Left renal cortex interstitium (tissue), 4 donors: ENCODE measurements at places on chromosomes 7 and 10. TPM values are rescaled to one million over a fixed set of nuclear protein-coding genes. Genes with fewer than 3 reads are reported as not detected.

DNA sequence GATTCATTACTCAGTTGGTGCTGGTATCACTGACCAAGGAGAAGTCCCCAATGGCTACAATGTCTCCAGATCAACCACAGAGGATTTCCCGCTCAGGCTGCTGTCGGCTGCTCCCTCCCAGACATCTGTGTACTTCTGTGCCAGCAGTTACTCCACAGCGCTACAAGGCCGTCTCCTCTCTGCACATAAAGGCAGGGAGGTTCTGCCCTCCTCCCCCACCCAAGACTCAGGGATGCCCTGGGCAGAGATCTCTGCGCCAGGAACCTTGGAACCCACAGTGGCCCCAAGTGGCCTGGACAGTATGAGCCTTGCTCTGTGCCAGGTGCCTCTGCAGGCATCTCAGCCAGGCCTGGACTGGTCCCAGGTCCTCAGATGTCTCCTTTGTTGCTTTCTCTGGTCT lies 193.4 kb upstream of the PRSS58 start:
- DNase-seq: no peak

IRF5 gene
- polyA plus RNA-seq: 9.8 TPM

PLCE1 gene
- 30.0 TPM for polyA plus RNA-seq

- no peak for DNase-seq
Measured at GRCh38 chr7:132383962-132384361, 192.3 kb downstream of the PLXNA4 start.

- DNase-seq: no peak
Measured at GRCh38 chr7:108246227-108246837, 116.2 kb upstream of the LAMB4 start.

GIMAP7 gene
- 19.6 TPM for polyA plus RNA-seq

CCDC7 gene
- 4.0 TPM for polyA plus RNA-seq

DNA sequence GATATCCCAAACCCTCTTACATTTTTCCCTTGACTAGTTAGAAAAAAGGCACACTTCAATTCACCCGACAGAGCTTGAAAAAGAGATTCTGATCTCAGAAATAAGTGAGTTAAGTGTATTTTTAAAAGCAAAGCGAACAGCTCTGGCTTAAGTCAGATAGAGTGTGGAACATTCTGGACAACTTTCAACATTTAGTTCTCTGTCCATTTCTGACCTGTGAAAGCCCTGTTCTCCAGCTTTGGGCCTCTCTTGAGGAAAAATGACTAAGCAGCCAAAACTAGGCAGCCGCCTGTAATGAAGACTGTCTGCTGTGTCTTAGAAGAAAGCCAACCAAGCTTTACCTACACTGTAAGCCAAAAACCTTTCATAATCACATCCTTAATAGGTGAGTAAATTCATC lies 50.5 kb downstream of the CDK6 start:
- no peak for DNase-seq

IL2RA gene
- not detected for polyA plus RNA-seq

DNAJB6 gene
- polyA plus RNA-seq: 154 TPM

DNA sequence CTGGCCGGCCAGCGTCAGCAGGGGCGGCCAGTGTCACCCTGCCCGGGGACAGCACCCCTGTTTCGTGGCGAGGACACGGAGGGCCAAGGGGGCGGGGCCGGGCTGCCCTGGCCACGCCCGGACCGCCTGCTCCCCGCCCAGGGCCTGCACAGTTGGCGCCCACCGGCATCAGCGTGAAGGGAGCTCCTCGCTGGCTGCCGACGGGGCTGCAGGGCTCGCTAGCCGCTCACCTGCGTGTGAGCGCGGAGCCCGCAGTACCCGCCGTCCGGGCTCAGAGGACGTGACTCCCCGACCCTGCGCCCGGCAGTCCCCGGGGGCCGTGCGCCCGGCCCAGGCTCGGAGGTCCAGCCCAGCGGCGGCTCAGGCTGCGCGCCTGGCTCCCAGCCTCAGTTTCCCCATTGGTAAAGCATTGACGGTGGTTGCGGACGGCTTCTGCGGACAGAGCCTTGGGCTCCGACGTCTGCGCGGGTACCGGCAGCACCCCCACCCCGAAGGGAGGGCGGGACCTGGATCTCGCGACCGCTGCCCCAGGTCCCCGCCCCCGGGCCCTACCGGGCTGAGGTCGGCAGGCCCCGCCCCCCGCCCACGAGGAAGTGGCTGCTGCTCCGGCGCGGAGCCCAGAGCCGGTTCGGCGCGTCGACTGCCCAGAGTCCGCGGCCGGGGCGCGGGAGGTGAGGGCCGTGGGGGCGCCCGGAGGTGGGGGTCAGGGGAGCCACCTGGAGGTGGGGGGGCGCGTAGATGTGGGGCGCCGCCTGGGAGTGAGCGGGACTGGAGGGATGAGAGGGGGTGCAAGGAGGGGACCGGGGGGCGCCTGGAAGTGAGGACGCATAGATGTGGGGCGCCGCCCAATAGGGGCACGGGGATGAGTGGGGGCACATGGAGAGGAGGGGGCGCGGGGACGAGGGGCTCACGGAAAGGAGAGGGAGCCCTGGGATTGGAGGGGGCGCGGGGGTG lies at the start of gene ARPC1B:
Gene ARPC1B, plus strand, starts transcription at position 620 of the 954 bp plus-strand sequence. CDS start 10,985 bp downstream, outside the sequence.
- no peak for DNase-seq

DNA sequence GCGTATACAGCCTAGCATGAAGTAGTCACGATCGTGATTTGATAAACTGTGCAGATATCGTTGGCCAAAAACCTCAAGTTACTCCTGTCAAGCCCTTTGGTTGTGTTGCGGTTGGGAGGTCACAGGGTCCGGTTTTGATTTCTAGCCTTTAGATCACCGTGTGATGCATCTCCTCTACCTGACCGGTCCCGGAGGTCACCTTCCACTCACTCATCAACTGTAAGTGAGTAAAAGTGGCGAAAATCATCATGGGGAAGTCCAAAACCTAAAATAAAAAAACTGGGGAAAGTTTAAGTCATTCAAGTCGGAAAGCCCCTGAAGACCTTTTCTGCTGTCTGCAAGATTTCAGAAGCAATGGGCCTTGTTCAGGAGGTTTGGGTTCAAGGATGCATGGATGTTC lies 62.8 kb downstream of the ADARB2 start:
- DNase-seq: no peak

FAM241B gene
- polyA plus RNA-seq: 9.1 TPM

DNA sequence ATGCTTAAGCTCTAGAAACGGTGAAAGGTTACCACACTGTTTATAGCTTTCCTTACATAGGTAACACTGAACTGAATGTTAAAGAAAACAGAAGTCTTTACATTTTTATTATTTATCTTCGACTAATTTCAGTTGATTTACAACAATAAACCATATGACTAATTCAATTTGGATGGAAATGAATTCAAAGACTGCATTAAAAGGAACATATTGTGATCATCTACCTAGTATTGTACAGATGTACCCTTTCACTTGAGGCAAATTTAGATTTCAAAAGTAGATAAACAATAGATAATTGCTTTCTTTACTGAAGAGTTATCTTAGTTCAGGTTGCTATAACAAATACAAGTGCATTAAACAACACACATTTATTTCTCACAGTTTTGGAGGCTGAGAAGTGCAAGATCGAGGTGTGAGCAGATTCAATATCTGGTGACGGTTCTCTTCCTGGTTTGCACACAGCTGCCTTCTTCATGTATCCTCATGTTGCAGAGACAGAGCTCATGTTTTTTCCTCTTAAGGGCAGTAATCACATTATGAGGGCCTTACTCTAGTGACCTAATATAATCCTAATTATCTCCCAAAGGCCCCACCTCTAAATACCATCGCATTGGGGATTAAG lies 15.0 kb upstream of the ARMC3 start:
- DNase-seq: no peak

DNA sequence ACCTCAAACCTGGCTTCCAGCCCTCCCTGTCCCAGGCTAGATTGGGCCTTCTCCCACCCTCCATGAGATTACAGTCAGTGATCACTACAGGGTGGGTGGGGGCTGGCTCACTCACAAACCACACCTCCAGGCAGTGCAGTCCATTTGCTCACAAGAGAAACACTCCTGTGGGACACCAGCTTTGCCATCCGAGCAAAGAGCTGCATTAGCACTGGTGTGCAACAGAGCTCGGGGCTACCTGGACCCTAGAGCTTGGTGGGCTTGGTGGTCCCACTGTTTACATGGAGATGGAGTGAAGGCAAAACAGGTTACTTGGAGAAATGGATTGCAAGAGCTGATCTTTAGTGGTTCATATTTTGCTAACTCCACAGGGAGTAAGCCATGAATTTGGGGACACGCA lies 451.7 kb upstream of the ZMIZ1 start:
- no peak for DNase-seq

BEND7 gene
- polyA plus RNA-seq: 37.2 TPM

DNA sequence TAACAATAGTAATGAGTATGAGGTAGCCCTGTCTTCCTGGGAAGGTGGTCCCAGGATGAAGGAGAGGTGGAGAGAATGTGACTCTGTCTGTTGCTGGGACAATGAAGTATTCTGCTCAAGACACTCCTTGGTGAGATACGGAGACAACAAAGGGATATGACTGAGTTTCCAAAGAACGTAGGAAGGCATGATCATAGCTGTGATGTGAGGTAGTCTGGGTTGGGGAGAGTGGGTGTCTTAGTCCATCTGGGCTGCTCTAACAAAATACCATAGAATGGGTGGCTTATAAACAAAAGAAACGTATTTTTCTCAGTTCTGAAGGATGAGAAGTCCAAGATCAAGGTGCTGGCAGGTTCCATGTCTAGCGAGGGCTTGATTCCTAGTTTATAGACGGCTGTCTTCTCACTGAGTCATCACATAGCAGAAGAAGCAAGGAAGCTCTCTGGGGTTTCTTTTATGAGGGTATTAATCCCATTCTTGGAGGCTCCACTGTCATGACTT lies 84.9 kb upstream of the RHOBTB1 start:
- no peak for DNase-seq

DNA sequence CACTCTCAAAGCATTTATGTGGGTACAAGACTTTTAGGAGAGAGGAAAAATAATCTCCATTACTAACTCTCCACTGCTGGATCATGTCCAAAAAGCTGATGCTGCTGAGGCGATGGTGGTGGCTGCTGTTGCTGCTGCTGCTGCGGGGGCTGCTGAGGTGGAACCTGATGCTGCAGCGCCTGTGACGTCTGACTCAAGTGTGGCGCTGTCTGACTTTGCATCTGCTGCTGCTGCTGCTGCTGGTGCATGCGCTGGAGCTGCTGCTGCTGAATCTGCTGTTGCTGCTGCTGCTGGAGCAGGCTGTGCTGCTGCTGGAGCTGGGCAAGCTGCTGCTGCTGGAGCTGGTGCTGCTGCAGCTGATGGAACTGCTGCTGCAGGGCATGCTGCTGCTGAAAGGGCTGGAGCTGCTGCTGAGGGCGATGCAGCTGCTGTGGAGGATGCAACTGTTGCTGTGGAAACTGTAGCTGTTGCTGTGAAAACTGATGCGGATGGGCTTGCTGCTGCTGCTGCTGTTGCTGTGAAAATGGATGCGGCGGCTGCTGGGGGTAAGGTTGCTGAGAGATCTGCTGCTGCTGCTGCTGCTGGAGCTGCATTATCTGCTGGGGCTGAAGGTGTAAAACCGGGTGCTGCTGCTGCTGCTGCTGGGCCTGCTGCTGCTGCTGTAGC lies 34.5 kb downstream of the PAXIP1 start:
- DNase-seq: no peak

GRCh38 chr7:32890010-32890792 lies 1.4 kb downstream of the KBTBD2 start:
- no peak for DNase-seq

DNA sequence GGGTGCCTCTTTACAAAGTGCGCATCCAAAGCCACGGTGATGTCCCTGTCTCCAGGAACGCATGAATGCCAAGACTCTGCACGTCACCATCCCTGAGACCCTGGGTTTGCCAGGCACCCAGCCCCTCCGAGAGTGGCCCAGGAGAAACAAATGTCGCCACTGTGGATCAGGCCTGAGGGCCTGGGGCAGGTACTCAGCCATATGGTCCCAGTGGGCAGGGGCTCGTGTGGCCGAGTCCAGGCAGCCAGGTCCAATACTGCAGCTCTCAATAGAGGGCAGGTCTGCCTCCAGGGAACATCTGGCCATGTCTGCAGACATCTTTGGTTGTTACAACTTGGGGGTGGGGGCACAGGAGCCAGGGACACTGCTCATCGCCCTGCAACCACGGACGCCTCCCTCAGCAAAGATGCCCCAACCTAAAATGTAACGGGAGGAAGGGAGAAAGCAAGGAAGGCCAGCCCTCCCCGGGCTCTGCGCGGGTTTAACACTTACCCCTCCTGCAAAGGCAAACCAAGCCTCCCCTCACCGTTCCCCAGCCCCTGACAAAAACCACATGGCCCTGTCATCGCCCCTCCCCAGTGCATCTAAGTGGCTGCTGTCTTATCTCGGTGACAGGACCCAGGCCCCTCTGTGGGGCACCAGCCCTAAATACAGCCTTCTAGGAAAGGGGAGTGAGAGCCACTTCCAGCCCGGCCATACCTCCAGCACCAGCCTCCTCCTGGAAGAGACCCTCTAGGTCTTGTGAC lies 10.3 kb upstream of the PAPOLB start:
- no peak for DNase-seq

DNA sequence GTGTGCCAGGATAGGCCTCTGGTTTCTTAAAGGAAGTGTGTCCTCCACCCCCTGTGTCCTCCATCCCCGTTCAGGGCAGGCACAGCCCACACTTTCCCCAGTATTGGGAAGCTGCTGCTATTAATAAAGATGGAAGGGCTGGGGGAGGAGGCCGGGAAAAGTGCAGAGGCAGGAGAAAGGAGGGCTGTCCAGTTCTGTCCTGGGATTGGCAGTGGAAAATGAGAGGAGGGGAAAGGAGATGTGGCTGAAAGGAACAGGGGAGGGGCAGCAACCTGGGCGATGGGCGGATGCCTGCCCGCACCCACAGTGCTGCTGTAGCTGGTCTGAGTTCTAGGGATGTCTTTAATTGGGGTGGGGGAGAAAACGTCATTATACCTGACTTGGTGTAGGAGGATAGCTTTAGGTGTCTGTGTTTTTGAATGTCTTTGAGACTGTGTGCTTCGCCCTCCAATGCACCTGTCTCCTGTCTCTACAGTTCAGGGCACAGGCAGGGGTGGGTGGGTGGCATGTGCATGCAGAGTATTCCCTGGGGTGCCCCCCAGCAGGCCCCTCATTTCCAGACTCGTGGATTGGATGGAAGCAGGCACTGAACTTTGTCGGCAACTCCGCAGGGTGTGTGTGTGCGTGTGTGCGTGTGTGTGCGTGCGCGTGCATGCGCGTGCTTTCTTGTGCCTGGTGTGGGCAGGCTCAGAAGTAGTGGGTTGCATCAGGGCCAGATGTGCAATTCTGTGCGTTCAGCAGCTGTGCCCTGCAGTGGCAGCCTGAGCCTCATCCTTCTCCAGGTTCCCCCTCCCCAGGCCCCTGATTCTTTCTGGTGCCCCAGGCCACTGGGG lies 2.5 kb downstream of the TRIM8 start:
- no peak for DNase-seq

DNA sequence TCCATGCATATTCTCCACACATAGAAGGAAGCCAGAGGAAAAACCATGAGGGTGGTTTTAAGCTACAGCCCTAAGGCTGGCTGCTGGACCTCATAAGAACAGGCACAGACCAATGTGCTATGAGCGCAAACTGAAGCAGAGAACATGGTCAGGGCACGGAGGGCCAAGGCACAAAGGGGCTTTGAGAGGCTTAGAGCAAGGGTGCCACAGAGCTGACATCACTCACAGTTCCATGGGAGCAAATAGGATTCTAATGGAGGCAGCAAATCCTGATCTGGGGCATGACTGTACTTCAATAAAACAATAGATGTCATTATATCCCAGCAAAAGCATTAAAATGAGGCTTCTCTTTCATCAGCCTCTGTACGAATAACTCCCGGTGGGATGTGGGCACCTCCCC lies 162.4 kb downstream of the COBL start:
- DNase-seq: no peak

IMMP2L gene
- polyA plus RNA-seq: 38.6 TPM

NPY4R2 gene
- not detected for polyA plus RNA-seq
